ENCODE measurements at places on chromosomes 1 and 21.

DNA sequence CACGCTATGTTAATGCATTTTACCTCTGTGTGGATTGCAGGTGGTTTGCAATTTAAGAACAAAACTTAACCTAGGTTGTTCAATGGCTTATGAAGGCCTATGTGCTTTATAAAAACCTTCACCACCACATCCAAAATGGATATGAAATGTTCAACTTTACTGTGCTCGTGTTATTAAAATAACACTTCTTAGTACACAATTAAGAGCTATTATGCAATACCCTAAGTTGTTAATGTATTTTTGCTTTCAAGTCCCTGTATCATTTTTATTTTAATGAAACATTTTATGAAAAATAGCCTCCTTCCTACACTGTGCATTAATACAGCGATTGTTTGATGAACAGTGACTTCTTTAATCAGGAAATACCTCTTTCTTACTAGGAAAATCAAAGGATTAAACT lies 12.0 kb downstream of the NCAM2 start:
- DNase-seq: no peak

GRCh38 chr1:44696101-44696500 lies 21.6 kb downstream of the ARMH1 start:
- DNase-seq: no peak

DNA sequence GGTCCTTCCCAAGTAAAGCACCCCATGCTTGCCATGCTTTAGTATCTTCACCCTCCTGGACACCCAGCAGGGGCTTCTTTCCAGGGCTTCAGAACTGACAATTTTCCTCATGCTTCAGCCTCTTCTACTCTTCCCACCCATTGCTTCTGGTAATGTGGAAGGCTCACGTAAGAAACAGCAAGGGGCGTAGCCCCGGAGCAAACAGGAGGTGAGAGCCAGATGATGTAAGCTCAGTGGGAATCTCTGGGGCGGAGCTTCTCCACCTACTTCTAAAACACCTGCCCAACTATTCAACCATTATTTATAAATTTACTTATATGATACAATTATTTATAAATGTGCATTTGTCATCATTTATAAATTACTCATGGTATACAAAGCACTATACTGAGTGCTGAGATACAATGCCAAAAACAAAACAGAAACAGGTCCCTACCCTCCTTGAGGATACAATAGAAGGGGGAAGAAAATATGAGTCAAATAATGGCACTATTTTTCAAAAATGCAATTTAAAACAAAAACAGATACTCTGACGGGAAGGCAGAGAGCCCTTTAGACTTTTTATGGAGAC lies 140.1 kb upstream of the CAMK1G start:
- DNase-seq: no peak

DNA sequence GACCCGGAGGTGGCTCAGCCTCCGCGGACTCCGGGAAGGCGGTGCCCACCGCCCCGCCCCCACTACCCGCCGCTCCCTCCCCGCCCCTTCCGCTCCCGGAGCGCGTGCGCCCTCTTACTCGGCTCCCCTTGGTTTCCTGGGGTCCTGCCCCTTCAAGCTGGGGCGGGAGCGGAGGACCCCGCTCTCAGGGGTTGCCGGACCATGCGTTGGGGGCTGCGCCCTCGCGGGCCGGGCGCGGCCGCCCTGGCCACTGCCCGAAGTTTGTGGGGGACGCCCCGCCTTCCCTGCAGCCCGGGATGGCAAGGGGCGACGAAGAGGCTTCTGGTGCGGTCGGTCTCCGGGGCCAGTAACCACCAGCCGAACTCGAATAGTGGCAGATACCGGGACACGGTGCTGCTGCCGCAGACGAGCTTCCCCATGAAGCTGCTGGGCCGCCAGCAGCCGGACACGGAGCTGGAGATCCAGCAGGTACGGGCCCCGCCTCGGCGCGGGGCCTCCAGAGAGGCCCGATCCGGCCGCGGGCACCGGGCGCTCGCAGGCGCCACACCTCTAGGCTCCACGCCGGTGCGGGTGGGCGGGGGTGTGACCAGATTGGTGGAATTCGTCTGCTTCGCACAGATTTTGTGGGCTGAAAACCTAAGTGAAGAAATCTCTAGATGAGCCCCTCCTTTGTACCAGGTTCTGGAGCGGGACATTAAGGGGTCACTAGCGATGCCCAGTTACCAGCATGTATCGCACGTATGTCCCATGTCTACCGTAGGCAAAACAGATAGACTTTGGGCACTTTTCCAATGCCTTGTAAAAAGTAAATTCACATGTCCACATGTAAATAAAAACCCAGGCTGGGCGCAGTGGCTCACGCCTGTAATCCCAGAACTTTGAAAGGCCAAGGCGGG lies at the start of gene IARS2:
IARS2 (plus strand) TSS at position 117 of the 896 bp plus-strand sequence; CDS start at position 202, 85 bp downstream.
- peak; percentile 24 for DNase-seq

DNA sequence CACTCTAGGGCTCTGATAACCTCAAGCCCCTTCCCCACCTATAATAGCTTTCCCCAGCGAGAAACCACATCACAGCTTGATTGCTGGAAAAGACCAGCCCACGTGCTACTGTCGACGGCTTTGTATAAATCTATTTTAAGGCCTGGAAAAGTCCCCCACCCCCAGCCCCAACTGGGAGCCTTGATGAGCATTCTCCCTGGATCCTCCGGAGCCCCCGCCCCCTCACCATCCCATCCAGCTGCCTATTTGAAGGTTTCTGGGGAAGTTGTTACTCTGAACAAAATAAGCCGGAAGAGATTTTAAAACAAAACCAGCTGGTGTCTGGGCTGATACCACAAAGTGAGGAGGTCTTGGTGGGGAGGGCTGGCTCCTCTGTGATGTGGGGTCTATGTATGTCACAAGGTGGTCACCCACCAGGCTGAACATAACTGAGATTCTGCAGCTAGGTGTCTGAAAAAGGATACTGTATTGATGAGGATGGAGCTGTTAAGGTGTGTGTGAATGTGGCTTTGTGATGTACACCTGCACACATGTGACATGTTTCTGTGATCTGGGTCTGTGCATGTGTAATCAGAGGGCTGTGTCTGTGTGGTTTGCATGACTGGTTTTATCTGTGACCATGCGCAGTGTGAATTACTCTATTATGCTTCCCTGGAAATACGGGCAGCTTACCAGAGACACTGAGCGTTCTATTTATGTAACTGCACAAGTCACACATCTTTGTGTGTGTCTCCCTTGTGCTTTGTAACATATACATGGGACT lies 25.0 kb downstream of the RIMS3 start:
- no peak for DNase-seq

DNA sequence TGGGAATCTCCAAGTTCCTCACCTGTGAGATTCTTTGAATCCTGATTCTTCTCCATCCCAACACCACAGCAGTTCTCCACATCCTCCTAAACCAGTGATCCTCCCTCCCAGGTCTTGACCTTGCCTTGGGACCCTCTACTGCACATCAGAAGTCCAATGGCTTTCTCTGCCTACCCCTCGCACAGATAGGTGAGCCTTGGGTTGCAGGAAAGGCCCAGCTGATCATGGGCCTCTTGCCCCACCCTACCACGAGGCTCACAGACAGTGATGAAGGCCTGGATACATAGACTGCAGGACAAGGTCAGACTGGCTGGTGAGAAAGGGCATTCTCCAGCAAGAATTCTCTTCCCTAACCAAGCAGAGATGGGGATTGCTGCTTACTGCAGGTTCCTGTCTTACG lies 825 bp downstream of the FABP3 start:
- no peak for DNase-seq

GRCh38 chr1:80593197-80593596 lies 1207.5 kb upstream of the ADGRL2 start:
- no peak for DNase-seq

DNA sequence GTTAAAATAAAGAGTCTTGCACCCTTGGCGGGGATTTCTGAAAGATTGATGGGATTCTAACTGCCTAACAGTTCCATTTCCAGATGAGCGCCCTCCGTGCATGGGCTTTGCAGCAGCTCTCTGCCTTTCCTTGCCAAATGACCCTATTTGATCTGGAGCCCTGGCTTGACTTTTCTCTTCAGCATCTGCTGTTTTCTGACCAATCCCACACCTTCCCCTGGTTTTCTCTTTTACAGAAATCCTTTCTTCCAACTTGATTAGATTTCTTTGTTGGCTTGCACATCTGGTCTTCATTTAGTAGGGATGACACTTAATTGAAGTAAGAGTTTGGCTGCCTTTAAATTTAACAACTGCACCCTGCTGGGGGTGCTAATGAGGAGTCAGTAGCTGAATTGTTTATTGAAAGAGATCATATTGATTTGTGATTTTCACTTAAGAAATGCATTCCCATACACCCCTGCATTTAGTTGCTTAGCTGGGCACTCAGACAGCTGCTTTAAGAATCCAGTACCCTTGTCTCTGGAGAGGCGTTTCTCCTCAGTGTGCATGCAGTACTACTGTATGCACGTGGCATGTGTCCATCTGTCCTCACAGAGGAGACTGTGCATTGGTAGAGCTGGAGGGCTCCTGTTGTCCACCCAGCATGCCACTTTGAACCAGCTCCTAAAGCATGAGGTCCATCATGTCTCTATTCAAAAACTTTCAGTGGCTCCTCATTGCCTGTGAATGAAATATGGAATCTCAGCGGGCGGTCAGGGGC lies 99.7 kb downstream of the NOS1AP start:
- DNase-seq: no peak

DNA sequence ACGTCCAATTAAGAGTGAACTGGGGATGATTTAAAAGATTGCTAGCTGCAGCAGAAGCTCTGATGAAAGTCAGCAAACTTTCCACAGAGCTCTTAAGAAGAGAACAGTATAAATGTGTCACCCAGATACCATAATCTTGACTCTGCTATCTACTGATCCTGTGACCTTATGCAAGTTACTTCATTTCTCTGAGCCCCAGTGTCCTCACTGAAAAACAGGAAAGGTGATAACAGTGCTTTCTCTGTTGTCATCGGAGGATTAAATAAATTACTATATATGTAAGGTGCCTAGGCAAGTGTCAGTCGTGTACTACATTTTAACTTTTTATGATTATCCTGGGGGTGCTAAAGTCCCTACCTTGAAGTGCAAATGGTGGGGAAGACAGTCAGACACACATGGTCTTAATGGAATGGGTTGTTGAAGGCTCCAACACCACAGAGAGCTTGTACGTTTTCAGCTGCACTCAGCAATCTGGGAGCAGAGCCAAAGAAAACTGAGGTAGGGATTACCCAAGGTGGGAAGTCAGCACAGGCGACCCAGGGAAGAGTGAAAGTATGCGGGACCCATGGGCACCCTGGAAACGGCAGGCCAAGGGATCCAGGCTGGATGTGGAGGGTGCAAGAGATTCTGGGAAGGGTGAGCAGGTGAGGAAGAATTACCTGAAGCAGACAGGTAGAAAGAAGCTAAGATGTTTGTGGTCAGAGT lies 82.8 kb downstream of the DTL start:
- DNase-seq: no peak

DNA sequence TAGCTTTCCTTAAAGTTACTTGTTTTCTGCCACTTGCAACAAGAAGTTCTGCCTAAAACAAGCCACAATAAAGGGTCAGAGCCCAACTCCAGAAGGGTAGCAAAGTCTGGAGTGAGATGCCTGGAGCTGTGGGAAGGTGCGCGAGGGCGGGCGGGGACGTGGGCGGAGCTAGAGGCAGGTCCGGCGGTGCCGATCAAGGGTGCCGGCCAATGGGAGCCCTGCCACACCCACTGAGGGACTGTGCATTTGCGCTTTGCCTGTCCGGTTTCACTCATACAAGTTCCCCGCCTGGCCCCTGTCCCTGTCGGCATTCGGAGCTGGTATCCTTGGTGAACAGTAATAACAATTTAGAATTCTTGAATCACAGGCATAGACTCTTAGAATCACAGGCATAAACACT lies 732.4 kb downstream of the MATN1 start:
- DNase-seq: no peak

DNA sequence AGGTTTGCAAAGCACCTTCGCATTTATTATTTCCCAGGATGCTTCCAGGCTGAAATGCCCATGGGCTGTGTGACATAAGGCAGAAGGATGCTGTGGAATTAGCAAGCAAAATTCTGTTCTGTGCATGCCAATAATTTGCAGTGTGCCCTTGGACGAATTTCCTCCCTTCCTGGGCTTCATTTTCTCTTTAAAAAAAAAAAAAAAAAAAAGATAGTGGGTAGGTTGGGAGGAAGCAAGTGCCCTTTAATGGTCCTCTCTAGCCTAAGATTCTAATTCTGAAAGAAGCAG lies 2.5 kb upstream of the ID3 start:
- no peak for DNase-seq

DNA sequence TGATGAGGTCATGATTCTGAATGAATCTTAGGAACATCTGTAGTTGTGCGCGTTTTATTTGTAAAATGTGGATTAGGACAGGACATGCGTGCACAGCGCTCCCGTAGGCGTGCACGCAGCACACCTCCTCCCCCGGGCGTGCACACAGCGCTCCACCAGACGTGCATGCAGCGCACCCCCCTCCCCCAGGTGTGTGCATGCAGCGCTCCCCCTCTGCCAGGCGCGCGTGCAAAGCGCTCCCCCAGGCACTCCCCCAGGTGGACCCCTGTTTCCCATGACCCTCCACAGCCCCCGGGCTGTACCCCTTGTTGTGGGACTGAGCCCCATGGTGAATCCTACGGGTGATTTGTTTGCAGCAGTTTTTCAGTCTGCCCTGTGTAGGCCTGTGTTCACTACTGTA lies 61.6 kb downstream of the S100B start:
- no peak for DNase-seq

DNA sequence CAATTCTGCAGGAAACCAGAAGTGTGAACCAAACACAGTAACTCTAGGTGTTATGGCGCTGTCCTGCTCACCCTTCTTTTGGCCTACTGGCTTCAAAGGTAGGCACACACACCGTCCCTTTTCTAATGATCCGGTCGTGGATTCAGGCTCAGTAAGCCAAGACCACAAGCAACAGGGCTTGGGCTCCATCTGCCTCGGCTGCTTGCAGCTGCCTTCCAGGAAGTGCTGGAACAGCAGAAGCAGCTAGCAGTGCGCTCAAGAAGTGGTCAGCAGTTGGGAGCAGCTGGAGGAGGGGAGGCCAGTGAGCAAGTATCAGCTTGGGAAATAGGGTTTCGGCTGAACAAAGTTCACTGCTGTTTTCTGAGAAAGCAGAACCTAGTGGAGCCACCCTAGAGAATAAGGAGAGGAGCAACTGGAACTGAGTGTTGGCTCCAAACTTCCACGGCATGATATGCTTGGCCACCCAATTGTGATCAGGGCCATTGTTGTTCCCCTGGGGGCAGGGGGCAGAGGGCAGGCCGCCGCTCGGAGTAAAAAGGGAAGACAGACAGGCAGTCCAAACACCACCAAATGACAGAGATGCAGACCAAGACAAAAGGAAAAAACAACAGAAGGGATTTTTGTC lies 173.4 kb downstream of the TOMM20 start:
- no peak for DNase-seq

DNA sequence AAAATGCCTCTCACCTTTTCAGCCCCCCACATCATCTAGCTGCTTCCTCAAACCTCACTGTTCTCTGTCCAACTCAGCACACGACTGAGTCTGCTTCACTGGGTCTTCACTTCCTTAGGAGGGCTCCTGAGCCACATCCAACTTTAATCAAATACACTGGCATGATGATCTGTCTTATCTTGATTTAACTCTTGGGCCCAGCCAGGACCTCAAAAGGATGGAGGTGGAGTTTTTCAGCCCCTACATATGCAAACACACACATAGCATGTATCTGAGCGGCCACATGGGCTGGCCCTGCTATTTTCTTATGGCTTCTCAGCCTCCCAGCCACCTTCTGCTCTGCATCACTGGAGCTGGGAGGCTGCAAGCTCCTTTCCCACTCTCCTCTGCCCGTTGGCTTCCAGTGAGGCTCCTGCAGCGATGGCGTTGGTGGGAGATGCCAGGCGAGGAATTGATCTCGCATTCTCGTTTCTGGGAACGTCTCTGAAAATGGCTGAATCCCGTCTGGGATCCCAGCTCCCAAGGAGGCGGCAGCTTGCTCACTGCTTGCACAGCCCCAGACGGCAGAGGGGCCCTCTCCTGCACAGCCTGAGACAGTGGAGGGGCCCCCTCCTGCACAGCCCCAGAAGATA lies 1.8 kb upstream of the PRXL2B start:
- no peak for DNase-seq

GRCh38 chr1:88208389-88208788 lies 475.7 kb upstream of the PKN2 start:
- DNase-seq: no peak

Measured in AG09309 (cell line).